ENCODE measurements at places on chromosomes 4 and X.

GRCh38 chrX:124194199-124194598 is 138.3 kb upstream of the TEX13D start:
- DNase-seq: no peak

GRCh38 chr4:184526228-184526627 is 51.9 kb upstream of the IRF2 start:
- no peak for DNase-seq

- DNase-seq: no peak
Observed at GRCh38 chrX:32397562-32398216, 813.7 kb downstream of the DMD start.

- no peak for DNase-seq
Observed at GRCh38 chr4:153346563-153346962, 2.1 kb downstream of the MND1 start.

GRCh38 chrX:24692305-24692704 is 1.4 kb upstream of the POLA1 start:
- DNase-seq: no peak

- no peak for DNase-seq
Observed at GRCh38 chr4:40486534-40486933, 143.1 kb downstream of the RBM47 start.

GRCh38 chrX:152640034-152640818 is 2.5 kb downstream of the GABRQ start:
- no peak for DNase-seq

- DNase-seq: no peak
Observed at GRCh38 chrX:57573754-57574153, 18.1 kb upstream of the ZXDB start.

GRCh38 chrX:122641136-122641535 is 542.9 kb upstream of the GRIA3 start:
- DNase-seq: no peak

DNA sequence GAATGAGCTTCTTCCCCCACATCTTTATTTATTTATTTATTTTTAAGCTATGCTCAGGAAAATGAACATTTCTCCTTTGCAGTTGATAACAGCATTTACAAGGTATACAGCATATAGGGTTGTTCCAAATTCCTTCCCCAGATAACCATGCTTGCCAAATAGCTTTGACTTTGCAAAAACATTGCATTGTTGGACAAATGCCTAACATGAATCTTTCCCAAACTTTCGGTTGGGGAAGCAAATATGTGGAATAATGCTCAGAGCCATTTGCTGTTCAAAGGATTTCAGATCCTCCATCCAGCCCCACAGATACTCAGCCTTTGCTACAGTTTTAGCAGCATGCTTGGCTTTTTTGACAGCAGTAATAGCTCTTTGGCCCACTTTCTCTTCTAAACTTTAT is 127.2 kb upstream of the AGA start:
- DNase-seq: no peak

- no peak for DNase-seq
Observed at GRCh38 chrX:132853040-132853439, 105.4 kb downstream of the HS6ST2 start.

GRCh38 chrX:10166731-10167151 is 10.0 kb downstream of the CLCN4 start:
- no peak for DNase-seq

DNA sequence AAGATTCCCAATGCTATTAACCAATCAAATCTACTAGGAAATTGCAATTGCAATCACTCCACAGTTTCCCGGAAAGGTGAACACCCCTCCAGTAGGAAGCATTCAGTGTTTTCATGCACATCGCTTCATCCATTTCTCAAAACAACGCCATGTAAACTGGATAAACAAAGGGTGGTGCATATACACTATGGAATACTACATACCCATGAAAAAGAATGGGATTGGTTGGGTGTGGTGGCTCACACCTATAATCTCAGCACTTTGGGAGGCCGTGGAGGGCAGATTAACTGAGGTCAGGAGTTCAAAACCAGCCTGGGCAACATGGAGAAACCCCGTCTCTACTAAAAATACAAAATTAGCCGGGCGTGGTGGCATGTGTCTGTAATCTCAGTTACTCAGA is 29.1 kb downstream of the DHRSX start:
- DNase-seq: no peak

- no peak for DNase-seq
Observed at GRCh38 chr4:113732967-113733527, 28.5 kb downstream of the CAMK2D start.

All from activated T-helper 1 cell treated with anti-CD3 and anti-CD28 coated beads, Interleukin-2, amount 50 U/mL, for 16 hours (primary cell).